ENCODE measurements at places on chromosomes 3 and 15. TPM values are rescaled to one million over a fixed set of nuclear protein-coding genes. Genes with fewer than 3 reads are reported as not detected.

MESP2 gene
- 0.41 TPM for total RNA-seq

SLC24A5 gene
- total RNA-seq: 0.18 TPM

COL7A1 gene
- total RNA-seq: 27.4 TPM

TRPM1 gene
- total RNA-seq: 0.41 TPM

LRTM1 gene
- total RNA-seq: 16.1 TPM

RASGRP1 gene
- 12.7 TPM for total RNA-seq

GOLGA6D gene
- total RNA-seq: not detected

CMTM6 gene
- total RNA-seq: 57.7 TPM

SLC28A2 gene
- total RNA-seq: 0.23 TPM

ST3GAL6 gene
- total RNA-seq: 38.2 TPM

SLC15A2 gene
- 23.4 TPM for total RNA-seq

SLC22A14 gene
- total RNA-seq: 1.7 TPM

CCDC54 gene
- not detected for total RNA-seq

PRSS50 gene
- 0.99 TPM for total RNA-seq

NTRK3 gene
- total RNA-seq: 27.2 TPM

GUCA1C gene
- not detected for total RNA-seq

SEC22A gene
- total RNA-seq: 30.1 TPM

TMEM87A gene
- total RNA-seq: 68.7 TPM

KNG1 gene
- total RNA-seq: 116 TPM

SERINC4 gene
- total RNA-seq: 0.23 TPM
